Thymus (tissue), 14 donors: ENCODE measurements at places on chromosomes 5 and 9.

DNA sequence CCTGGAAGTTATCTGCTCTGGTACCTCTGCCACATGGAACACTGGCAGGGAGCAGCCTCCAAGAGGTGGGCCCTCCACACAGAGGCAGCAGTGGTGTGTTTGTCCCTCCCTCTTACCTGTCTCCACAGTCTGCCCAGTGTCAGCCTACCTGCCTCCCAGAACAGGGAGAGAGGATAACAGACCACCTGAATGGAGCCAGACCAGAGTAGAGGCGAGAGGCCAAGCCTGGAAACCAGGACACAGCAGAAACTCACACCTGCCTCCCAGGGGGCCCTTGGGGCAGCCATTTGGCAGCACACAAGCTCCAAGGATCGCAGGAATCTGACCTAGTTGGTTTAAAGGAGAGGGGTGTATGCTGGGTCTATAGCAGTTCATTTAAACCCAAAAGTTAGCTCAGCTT lies 100.2 kb upstream of the ZNF366 start:
- DNase-seq, result no peak

DNA sequence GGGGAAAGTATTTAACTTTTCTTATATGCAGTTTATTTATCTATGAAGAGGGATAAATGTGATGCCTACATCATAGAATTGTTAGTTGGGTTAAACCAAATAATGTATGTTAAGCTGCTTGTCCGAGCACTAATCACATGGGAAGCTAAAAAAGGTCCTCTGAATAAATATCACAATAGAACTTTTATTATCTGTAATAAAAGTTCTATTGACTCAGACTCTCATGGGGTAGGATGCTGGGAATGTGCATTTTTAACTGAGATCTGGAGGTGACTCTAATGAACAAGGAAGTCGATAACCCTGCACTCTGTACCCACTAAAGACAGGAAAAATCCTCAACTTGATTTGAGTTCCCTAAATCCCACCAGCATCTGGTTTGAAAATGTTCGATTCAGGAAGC lies 205.9 kb upstream of the IL12B start:
- no peak for DNase-seq

GRCh38 chr5:111463311-111463710 lies 49.0 kb downstream of the STARD4 start:
- no peak for DNase-seq

GRCh38 chr9:114409103-114409780 lies 21.5 kb upstream of the AKNA start:
- no peak for DNase-seq

GRCh38 chr9:94250456-94250855 lies 8.6 kb upstream of the ZNF169 start:
- no peak for DNase-seq

- DNase-seq, result no peak
These were observed 76.3 kb downstream of the MED10 start for GRCh38 chr5:6302075-6302474.

DNA sequence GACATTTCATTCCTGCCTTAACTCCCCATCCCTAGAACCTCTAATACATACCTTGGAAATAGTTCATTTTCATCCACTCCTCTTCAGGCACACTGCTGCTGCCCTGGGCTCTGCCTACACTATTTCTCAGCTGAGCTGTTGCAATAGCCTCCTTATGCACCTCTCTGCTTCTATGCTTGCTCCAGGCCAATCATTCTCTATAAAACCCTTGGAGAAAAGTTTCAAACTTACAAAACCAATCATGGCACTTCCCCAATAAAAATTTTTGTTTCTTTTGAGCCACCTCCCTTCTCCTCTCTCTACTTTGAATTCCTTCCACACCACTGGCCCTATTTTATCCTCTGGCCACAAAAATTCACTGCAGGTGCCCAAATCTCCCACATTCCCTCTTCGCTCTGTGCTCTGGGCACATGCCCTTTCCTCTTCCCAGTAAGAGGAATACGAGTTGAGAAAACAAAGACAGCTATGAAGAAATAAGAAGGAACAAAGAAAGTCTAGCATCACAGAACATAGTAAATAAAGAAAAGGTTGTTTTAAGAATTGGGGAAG lies 301.4 kb downstream of the ELAVL2 start:
- no peak for DNase-seq

GRCh38 chr9:119795395-119795794 lies 426.2 kb upstream of the BRINP1 start:
- no peak for DNase-seq

- no peak for DNase-seq
These were observed 136.4 kb downstream of the SLIT3 start for GRCh38 chr5:169164481-169164925.

DNA sequence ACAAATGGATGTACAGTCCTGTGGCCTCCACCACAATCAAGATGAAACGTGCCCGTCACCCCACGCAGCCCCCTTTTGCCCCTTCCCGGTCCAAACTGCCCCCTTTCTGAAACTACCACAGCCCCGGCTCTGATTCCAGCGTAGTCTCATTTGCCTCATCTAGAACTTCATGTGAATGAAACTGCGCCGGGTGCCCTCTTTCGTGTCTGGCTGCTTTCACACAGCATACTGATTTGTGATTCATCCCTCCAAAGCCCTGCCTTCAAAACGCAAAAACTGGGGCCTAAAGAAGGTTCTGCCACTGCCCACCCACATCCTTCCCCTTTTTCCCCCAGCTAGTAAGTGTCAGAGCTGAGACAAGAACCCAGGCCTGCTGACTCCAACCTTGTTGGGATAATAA lies 31.5 kb upstream of the NCS1 start:
- DNase-seq, result no peak

GRCh38 chr9:87542141-87542540 lies 44.5 kb downstream of the DAPK1 start:
- no peak for DNase-seq

- DNase-seq, result no peak
These were observed 20.7 kb upstream of the IL33 start for GRCh38 chr9:6194934-6195333.

- DNase-seq, result no peak
These were observed 105.7 kb upstream of the RAPGEF1 start for GRCh38 chr9:131845305-131846298.

DNA sequence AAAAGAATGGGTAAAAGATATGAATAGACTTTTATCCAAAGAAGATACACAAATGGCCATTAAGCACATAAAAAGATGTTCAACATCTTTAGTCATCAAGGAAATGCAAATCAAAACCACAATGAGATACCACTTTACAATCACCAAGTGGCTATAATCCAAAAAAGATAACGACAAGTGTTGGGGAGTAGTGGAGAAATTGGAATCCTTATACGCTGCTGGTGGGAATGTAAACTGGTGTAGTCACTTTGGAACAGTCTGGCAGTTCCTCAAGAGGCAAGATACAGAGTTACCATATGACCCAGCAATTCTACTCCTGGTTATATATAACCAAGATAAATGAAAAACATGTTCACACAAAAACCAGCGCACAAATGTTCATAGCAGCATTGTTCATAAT lies 234.9 kb downstream of the SPATA31D1 start:
- no peak for DNase-seq

- no peak for DNase-seq
These were observed 283.6 kb upstream of the PRDM9 start for GRCh38 chr5:23223846-23224245.

DNA sequence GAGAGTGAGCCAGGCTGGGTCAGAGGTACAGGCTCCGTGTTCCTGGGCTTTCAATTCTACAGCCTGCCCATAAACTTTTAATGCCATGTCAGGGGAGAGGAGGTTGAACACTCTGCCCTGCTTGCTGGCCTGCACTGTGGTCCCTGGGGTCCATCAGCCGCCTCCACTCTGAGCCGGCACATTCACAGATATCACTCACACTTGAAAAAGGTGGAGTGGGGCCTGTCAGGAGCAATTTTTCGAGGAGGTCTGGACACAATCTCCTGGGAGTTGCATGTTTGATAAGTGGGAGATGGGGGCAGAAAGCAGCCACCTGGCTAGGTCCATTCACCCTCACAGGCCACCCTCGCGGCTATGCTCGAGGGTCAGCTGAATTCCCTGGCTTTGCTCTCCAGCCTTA lies 22.9 kb downstream of the S1PR3 start:
- DNase-seq, result no peak

- DNase-seq, result no peak
These were observed 184.9 kb upstream of the OTULINL start for GRCh38 chr5:14396737-14397136.

DNA sequence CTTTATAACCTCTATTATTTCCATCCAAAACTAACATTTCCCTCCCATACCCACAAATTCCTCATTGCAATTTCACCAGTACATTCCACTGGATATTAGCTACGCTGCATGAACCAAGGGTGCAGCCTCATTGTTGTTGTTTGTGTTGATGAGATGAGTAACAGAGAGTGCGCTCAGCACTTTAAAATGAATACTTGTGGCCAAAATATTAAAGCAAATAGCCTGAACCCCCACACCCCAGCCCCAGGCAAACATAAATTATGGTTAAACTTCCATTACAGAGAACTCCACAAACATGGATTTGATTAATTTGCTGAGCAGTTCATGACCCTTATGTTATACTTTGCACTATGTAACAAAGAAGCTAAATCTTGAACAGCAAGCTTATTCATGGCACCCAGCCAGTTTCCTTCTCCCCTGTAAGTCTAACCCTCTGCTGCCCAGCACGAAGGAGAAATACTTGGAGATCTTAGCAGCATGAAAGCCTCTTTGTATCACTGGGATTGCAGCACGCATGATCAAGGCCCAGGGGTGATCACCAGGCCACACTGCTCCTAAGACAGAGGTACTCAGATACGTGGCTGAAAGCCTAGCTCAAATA lies 205.0 kb downstream of the DOCK8 start:
- no peak for DNase-seq

- DNase-seq, result no peak
These were observed 419.3 kb upstream of the MEF2C start for GRCh38 chr5:89302102-89302891.

GRCh38 chr5:45696206-45696836 lies at the start of gene HCN1:
Gene HCN1, minus strand, starts transcription at chr5:45696380.
- DNase-seq, result peak; percentile 31

GRCh38 chr5:168925160-168925559 lies 346.0 kb upstream of the PANK3 start:
- no peak for DNase-seq

- DNase-seq, result no peak
These were observed 19.7 kb downstream of the NDUFS6 start for GRCh38 chr5:1820926-1821325.

DNA sequence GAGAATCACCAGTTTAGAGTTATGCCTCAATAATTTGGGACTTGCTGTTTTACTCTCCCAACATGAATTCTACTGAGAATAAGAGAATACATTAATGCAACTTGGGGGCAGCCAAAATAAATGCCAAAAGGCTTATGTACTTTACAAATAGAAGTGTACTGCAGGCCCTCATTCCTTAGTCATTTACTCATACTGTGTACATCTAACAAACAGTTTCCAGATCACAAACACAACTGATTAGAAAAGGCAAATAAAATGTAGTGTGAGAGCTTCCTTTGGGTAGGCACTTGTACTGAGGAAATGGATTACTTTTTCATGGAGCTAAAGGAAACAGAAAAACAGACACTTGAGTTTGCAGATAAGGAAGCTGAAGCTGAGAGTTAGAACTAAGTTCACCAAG lies 12.6 kb downstream of the ANKDD1B start:
- no peak for DNase-seq

GRCh38 chr5:7578071-7578470 lies 182.1 kb downstream of the ADCY2 start:
- DNase-seq, result no peak

GRCh38 chr9:94139672-94140417 lies 55.6 kb downstream of the PTPDC1 start:
- no peak for DNase-seq

DNA sequence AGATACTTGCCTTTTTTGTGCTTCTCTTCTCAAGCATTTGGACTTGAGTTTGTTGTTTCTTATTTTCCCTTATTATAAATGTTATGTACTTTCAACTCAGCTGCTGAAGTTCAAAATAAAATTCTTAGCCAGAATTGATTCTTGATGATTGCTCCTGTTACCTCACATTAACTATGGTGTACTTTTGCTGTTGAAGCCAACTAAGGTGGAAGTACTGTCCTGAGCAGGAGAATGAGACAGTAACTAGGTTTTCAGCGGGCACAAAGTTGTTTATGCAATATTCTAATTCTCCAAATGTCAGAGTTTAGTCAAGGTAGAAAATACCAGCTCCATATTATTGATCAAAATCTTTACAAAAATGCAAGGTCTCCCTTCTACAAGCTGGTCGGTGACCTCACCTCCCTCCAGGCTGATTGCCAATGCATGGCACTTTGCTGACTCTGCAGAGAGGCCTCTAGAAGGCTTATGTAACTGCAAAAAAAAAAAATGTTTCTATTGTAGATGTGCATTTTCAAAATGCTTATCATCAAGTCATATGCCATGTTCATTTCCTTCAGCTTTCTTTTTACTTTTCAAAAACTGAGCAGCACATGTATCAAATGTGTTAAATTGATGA lies 1783.5 kb upstream of the WWC1 start:
- DNase-seq, result no peak

DNA sequence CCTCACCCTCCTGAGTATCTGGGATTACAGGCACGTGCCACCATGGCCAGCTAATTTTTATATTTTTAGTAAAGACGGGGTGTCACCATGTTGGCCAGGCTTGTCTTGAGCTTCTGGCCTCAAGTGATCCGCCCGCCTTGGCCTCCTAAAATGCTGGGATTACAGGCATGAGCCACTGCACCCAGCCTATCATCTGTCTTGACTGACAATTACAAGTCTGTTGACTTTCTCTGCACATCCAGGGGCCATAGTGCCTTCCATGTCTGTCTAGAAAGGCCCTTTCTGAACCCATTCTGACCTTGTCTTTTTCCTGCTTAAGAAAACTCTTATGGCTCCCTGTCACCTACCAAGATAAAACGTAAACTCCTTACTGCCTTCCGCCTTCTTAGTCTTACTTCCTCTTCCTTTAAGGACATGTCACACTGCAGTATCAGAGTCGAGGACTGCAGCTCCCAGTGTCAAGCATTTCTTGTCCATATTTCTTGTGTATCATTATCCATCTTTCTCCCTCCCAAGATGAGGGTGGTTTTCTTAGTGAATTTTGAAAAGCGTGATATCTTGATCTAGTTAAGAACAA lies 49.9 kb upstream of the SHB start:
- DNase-seq, result no peak

- DNase-seq, result no peak
These were observed 8.8 kb upstream of the N4BP3 start for GRCh38 chr5:178104492-178104891.

DNA sequence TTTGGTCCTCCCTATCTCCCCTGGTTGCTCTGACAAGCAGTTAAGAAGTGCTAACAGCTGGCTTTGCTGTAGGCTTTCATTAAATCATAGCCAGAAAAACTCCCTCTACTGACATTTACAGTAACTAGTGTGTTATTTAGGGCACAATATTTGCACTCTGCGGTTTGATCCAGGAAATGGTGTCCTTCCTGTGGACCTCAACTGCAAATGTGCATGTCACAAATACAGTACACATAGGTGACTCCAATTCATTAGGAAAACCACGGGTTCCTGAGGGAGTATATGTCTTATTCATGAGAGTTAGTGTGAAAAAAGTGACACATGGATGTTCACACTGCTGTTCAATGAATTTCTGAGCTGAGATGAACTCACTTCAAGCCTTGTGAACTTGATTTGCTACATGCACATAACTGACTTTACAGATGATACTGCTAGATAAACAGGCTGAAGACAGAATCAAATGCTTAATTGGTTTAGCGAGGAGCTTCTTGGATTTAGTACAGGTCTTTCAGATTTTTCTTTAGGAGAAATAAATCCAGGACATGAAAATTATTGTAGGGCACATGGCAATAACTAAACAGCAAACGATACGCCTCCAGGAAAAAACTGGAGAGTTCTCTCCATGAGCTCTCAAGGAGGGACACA lies 281.5 kb downstream of the EFNA5 start:
- peak; percentile 64 for DNase-seq

- no peak for DNase-seq
These were observed 87.7 kb upstream of the PTPN3 start for GRCh38 chr9:109585796-109586195.
